ENCODE measurements at places on chromosomes 11 and 22.
A peak's percentile ranks its signal among the peaks of the same experiment; 100 is the strongest.

GRCh38 chr11:72783144-72783905, 10.5 kb downstream of the STARD10 start:
- no peak for DNase-seq

DNA sequence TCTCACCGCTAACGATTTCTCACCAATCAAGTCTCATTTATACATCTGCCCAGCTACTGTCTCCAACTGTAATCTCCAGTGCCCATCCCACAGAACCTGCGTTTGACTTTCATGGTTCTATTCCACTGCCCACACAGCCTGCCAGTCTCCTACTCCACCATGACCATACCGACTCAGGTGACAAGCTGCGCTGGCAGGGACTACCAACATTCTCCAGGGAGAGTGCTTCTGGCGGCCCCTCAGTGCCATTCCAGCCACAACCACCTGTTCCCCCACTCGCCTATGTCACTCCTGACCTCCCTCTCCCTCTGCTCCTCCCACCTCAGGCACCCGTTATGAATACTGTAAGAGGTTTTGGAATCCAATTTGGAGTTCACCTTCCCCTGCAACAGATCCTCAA, 108.5 kb upstream of the BID start:
- no peak for DNase-seq

DNA sequence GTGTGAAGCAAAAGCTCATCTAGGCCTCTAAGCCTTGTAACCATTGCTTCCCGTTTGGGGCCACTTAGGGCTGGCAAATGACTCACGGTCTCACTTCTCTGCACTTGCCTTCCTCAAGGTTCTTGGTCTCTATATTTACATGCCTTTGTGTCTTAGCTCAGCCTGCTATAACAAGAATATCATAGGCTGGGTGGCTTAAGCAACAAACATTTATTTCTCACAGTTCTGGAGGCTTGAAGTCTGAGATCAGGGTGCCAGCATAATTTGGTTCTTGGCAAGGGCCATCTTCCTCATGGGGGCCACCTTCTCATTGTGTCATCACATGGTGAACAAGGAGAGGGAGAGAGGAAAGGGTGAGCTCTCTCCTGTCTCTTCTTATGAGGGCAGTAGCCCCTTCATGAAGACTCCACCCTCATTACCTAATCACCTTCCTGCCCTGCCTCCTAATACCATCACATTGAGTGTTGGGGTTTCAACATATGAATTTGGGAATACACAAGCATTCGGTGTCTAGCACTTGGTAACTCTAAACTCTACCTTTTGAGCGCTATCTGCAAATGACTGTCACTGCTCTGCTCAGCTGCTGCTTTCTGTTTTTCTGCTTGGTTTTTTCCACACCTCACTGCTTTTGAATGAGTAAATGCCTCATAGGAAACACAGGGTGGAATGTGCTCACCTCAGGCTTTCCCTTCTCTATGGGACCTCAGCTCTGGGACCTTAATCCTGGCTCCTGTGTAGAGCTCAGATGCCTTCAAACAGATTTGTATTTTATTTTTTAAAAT, 16.2 kb upstream of the ME3 start:
- DNase-seq, result no peak

- no peak for DNase-seq
Observed at GRCh38 chr11:127006311-127006710, 5.7 kb upstream of the KIRREL3 start.

GRCh38 chr11:78419327-78419726, 1.7 kb upstream of the GAB2 start:
- no peak for DNase-seq

DNA sequence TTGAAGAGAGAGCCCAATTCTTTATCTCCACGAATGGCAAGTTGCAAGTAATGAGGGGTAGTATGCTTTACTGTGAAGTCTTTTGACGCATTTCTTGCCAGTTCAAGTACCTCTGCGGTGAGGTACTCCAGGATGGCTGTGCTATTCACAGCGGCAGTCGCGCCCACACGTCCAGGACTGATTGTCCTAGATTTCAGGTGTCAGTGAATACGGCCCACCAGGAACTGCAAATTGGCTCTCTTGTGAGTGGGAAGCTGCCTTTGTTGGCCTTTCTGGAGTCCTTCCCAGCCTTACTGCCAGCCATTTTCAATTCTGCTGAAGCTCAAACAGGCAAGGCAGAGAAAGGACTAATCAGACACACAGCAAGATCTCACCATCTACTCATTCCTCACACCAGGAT, 8.5 kb downstream of the PPFIA1 start:
- no peak for DNase-seq

GRCh38 chr11:94788396-94788795, 20.2 kb downstream of the AMOTL1 start:
- no peak for DNase-seq

GRCh38 chr11:65293909-65294381, 20.7 kb upstream of the CDC42EP2 start:
- no peak for DNase-seq

GRCh38 chr11:110454609-110455008, 24.9 kb downstream of the FDX1 start:
- no peak for DNase-seq

GRCh38 chr11:128195057-128195751, 392.2 kb downstream of the ETS1 start:
- peak; percentile 42 for DNase-seq

DNA sequence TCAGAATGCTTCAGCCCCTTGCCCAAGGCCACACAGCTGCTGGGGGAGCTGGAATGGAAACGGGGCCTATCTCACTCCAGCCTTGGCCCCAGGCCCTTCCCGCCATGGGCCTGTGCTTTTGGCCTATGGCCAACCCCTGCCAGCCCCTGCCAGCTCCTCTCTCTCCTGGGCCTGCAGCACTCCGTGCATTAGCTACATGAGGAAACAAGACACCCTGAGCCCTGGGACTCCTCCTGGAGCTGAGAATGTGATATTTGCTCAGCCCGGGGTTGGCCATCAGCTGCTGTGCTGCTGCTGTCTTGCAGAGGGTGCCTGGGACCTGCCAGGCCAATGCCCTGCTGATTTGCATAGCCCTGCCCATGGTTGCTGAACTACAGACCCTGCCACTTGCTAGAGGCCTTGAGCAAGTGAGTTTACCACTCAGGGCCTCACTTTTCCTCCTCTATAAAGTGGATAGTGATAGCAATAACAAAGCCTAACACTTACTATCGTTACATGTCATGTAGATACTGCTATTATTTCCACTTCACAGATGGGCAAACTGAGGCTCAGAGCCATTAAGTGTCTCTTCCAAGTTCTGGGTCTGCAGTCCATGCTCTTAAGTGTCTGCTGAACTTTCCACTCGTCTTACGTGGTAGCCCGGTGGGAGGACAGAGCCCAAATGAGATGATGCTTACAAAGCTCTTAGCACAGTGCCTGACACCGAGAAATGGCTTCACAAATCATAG, 99.6 kb downstream of the KIAA1671 start:
- no peak for DNase-seq

DNA sequence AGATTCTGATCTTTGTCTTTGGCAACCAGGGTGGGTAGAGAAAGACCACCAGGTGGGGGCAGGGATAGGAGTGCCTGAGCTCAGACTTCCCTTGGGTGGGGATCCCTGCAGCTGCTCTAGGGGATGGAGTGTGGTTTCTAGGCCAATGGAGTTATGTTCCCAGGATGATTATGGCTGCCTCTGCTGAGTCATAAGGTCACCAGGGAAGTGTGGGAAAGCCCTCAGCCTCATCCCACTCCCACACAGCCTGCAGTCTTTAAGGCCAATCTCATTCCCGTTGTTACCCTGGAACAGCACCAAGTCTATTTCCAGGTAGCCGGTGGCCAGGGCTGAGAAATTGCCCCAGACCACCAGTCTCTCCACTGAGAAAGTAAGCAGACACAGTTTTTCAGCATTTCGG, 2269.3 kb upstream of the RAG2 start:
- DNase-seq, result no peak

GRCh38 chr11:61957021-61957770, 7.0 kb downstream of the BEST1 start:
- no peak for DNase-seq

DNA sequence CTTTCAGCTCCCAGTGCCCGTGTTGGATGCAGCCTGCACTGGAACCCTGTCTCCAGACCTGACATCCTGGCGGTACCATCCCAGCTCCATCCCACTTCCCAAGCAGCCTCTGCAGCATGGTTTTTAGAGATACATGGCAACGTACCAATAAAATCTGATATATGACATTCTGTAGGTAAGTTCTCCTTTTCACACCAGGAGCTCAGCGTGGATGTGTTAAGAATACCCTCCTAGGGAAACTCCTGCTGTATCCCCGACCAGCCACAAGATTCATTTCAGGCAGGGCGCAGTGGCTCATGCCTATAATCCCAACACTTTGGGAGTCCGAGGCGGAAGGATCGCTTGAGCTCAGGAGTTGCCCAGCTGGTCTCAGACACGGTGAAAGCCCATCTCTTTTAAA, 15.4 kb downstream of the APOL5 start:
- DNase-seq, result no peak

DNA sequence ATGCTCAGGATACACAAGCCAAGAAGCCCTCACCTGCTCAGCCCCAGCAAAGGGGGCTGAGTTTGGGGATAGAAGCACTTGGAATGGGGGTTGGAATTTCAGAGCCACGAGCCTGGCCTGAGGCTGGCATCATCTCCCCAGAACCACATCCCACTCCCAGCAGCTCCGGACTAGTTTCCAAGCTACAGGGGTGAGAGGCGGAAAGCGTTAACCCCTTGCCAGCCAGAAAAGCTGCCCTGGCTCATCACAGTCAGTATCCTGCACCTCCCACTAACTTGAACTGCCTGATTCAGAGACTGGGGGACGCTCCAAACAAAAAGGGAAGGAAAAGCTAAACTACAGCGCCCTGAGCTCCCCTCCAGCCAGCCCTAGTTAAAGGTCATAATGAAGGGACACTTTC, 19.0 kb upstream of the CHST1 start:
- no peak for DNase-seq

DNA sequence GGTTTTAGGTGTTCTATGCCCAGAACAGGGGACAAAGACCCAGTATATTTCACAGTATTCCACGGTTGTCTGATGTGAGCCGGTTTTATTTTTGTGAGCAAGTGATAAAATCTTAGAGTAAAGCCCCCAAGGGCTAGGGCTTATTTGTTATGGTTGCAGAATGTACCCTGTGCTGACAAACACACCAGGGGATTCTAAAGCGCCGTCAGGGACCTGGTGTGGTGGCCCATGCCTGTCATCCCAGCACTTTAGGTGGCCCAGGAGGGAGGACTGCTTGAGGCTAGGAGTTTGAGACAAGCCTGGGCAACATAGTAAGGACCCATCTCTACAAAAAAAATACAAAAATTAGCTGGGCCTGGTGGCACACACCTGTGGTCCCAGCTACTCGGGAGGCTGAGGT, 22.8 kb downstream of the MRPL21 start:
- no peak for DNase-seq

GRCh38 chr22:24027389-24027975, 16.4 kb downstream of the CABIN1 start:
- no peak for DNase-seq

- DNase-seq, result no peak
Observed at GRCh38 chr11:122661182-122661945, 5.8 kb downstream of the UBASH3B start.
